CD4-positive, alpha-beta memory T cell (primary cell): ENCODE measurements at places on chromosomes 13 and 19.
A peak's percentile ranks its signal among the peaks of the same experiment; 100 is the strongest.

DNA sequence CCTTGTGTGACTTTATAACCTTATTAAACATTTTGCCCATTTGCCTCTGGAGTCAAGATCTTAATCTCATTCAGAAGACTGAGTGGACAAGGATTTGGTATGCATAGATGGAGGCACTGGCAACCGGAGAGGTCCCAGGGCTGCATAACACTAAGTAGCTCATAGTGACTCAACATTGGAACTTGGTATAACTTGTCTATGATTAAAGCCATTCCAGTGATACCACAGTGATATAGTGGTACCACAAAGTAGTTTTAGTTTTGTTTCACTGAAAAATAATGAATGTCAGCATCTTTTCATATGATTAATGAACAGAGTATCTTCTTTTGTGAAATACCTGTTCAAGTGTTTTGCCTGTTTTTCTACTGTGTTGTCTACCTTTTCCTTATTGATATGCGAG lies 26.4 kb downstream of the CDK8 start:
- DNase-seq: no peak

- DNase-seq: no peak
Measured at GRCh38 chr13:37747071-37747612, 122.4 kb downstream of the TRPC4 start.

- DNase-seq: no peak
Measured at GRCh38 chr13:106348075-106348840, 187.2 kb downstream of the EFNB2 start.

GRCh38 chr19:2041683-2042484 lies 9.2 kb downstream of the MKNK2 start:
- peak; percentile 99 for DNase-seq

GRCh38 chr19:44611812-44612295 lies 1.5 kb upstream of the IGSF23 start:
- no peak for DNase-seq

DNA sequence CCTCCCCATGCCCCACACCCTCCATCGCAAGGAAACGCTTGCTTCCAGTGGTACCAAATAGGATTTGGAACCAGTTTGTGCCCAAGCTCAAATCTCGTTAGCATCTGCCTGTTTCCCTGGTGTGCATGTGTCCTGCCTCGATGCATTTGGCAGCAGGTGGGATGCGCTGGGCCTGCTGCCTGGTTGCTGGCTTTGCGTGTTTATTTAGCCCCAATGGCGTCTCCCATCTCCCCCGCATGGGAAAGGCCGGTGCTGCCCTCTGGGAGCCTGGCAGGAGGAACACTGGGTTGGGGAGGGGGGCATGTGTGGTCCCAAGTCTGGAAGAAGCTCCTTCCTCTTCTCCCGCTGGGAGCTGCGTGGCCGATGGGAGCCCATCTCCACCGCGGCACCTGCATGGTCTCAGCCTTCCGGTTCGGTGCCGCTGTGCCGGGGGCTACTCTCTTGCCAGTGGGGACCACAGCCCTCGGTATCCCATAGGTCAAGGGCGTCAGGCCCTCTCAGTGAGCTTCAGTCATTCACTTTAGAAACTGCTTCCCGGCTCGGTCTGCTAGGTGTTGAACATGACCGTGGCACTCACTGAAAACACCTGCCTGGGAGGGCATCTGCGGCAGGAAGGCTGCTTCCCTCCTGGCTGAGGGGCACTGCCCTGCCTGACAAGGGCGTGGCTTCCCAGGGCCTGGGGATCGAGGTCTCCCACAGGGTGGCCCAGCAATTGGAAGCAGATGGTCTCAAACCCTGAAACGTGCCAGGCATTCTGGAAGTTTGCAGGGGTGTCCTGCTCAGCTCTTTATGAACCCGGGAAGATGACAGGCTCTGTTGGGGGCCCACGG lies 11.8 kb upstream of the F7 start:
- no peak for DNase-seq
